Stimulated activated CD4-positive, alpha-beta T cell treated with anti-CD3 and anti-CD28 coated beads, TNF-alpha, amount 100 ng/mL, for 4 hours (primary cell): ENCODE measurements at places on chromosomes 2 and 18.

DNA sequence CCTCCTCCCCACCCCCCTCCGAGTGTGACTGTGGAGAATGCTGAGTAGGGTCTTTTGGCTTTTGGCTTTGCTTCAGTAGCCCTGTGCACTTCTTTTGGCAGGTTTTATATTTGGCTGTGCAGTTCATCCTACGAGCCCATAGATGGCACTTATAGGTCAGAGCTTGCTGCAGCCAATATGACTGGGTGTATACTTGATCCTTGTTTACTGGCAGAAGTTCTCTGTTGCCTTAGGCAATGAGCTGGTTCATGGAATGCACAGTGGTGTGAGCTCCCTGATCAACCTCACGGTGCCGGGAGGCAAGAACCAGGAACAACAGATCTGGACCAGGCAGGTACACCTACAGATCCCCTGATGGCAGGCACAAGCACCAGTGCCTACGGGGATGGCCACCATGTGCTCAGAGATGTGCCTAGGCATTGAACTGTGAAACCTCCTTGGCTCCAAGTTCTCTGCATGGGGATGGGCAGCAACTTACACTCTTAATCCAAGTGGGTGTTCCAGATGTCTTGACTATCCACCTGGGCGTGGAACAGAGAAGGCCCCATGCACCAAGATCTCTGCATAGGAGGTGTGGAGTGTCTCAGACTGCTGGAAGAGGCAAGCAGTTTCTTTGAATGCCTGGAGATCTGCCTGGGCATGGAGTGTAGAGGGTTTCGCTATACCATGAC lies 190.4 kb downstream of the KIAA1328 start:
- no peak for DNase-seq

DNA sequence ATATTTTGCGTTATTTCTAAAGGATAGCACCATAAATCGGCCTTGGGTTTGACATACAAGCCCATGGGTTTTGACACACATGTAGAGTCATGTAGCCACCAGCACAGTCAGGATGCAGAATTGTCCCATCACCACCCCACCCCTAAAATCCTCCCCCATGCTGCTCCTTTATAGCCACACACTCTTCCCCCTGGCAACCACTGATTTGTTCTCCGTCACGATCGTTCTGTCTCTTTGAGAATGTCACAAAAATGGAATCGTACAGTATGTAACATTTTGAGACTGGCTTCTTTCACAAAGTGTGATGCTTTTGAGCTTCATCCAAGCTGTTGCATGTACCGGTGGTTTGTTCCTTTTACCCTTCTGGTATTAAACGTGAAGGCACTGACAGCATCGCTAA lies 39.1 kb downstream of the CRACDL start:
- no peak for DNase-seq

DNA sequence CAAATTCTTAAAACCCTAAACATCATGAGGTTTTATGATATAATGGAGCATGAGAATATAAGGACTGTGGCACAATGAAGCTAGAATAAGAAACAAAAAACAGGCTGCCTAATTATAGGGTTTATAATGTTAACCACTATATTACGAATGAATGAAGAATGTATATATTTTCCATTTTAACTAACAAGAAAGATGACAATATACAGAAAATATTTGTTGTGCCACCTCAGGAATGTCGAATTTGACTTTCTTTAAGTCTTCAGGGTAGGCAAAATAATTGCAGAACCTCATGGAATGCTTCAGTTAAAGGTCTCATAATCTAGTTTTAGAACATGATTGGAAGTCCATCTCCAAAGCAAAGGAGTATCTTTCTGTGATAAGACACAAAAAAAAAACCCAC lies 282.9 kb upstream of the SLC8A1 start:
- DNase-seq, result no peak

GRCh38 chr18:7817575-7818230 lies 250.6 kb downstream of the PTPRM start:
- DNase-seq, result no peak
